MV-4-11 (cell line): ENCODE measurements at places on chromosomes 2 and 18.

DNA sequence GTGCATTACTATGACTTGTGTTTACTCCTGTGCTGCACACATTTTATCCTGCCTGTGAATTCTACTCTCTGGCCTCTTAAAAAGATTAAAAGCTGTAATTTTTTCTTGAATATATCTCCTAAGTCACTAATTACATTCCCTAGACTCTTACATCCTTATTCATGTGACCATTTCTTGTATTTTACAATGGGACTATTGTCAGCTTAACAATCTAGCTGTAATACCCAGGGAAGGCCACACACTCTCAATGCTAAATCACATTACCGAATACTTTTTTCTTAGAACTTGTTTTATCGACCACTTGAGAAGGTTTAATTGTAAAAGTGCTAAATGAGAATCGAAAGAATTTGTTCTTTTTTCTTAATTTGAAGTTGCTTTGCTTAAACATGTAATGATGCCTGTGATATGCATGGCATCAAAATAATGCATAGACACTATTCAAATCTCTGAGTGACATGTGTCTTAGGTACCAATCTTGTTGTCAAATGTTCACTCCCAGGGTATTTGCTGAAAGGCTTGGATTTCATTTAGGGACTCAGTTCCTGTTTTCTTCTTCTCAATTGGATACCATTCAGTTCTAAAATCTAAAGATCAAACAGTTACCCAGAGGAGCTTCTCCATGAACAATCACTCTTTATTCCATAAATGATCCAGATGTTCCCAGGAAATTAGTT lies 498.5 kb downstream of the DPP10 start:
- no peak for DNase-seq

DNA sequence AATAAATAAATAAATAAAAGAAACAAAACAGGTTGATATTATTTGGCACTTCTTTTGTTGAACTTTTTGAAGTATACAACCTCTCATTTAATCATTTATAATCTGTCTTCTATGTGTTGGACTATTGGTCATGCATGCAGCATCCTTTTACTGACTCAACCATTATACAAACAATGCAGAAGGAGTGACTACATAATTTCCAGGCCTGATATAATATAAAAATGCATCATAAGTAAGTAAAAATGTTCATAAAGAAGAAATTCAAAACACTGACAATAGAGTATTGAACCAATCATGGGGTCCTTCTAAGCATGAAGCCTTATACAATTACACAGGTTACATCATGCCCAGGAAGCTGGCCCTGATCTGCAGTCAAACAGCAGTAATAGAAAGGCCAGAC lies 141.5 kb upstream of the FN1 start:
- no peak for DNase-seq

- DNase-seq: no peak
Observed at GRCh38 chr2:146477383-146477782, 1367.4 kb upstream of the ACVR2A start.

- no peak for DNase-seq
Observed at GRCh38 chr2:18927525-18928232, 338.3 kb upstream of the NT5C1B start.

GRCh38 chr2:115219296-115219695 lies 776.9 kb downstream of the DPP10 start:
- DNase-seq: no peak

- DNase-seq: no peak
Observed at GRCh38 chr18:9960258-9960904, 46.6 kb downstream of the VAPA start.

- DNase-seq: no peak
Observed at GRCh38 chr2:48566592-48567310, 36.8 kb downstream of the STON1 start.

- DNase-seq: no peak
Observed at GRCh38 chr2:11865378-11865777, 118.9 kb downstream of the LPIN1 start.

GRCh38 chr2:127065299-127065939 lies 41.5 kb downstream of the BIN1 start:
- peak; percentile 69 for DNase-seq

- DNase-seq: no peak
Observed at GRCh38 chr2:215779912-215780311, 233.4 kb downstream of the MREG start.

GRCh38 chr2:15563227-15564100 lies 2.3 kb upstream of the NBAS start:
- DNase-seq: no peak

DNA sequence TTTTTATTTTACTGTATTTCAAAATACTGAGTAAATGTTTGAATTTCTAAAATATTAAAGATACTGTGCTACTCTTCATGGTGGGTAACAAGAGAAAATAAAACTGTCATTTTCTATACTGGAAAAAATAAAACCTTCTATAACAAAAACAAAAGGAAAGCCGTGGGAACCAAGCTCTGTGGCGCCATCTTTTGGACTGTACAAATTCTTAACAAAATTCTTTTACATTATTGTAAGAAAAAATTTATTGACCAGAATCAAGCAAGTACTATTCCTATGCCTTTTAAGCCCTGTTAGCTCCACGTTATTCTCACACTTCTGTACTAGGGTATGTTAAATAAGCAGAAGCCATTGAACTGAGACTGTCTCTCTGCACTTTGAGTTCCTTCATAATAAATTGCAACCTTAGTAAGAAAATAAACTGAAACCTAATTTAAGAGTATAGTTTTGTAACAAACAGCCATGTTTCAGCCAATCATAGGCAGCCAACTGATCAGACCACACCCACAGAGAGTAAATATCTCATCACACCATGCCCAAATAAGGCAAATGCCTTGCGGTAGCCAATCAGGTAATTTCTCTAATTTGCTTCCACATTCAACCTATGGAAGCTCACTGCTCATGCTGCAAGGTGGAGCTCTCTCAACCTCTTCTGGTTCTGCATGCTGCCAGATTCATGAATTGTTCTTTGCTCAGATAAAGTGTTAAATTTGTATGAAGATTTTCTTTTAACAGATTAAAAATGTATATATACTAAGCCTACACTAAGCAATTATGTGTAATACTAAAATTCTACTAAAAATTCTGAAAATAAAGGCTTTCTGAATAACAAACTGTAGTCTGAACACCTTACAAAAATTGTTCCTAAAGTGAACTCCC lies 42.2 kb downstream of the HIBCH start:
- peak; percentile 22 for DNase-seq

DNA sequence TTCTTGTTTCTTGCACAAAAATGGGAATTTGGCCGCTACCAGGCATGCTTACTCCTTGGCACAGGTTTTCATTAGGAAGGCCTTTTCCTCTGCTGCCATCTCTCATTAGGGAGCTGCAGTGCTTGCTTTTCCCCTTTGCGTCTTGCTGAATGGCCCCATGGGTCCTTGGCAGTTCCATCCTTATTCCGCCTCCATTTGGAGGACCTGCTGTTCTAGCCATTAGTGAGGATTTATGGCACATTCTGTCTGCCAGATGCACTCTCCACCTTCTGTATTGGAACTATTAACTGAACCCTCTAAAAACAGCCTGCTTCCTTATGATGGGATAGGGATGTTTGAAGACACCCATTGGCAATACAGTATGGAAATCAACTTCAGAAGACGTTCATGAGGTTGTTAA lies 103.5 kb upstream of the NOSTRIN start:
- no peak for DNase-seq

- DNase-seq: no peak
Observed at GRCh38 chr18:59038295-59039039, 101.2 kb upstream of the SEC11C start.

- no peak for DNase-seq
Observed at GRCh38 chr2:217553679-217554078, 449.1 kb downstream of the TNS1 start.

- peak; percentile 51 for DNase-seq
Observed at GRCh38 chr2:42639340-42640077, 71.1 kb downstream of the MTA3 start.

- DNase-seq: peak; percentile 94
Observed at GRCh38 chr2:165897726-165898125, 55.9 kb downstream of the TTC21B start.

DNA sequence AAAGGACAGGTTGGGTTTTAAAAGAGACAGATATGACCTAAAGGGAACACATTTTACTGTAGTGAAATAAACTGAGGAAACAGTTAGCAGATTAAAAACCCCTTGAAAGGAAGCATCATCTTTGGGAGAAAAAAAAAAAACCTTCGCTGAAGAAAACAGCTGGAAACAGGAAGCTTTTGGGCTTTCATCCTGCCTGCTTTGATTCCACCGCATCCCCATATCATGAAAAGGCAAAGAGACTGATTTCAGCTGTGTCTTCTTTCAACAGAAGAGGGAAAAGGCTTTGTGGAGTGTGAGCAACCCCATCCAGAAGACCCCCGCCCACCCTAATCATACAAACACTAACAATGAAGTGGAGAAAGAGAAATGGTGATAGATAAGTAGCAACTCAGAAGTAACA lies 86.4 kb downstream of the TCF4 start:
- DNase-seq: no peak

DNA sequence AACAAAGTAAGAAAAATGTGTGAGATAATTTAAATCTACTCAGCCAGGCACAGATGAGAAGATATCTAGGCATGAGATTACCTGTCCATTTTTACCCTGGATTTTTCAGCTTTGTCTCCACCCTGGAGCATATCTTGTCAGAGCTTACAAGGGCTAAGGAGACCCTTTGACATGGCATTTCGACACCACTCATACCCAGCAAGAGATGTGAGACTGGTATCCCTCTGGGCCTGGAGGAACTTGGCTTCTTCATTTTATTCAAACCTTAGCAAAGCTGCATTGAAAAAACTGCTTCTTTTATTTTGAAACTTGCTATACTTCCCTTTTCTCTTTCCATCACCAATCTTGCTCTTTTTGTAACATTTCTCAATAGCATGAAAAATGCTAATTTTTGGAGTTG lies 194.9 kb upstream of the HNMT start:
- peak; percentile 94 for DNase-seq

GRCh38 chr2:129748653-129749052 lies 230.8 kb upstream of the RAB6C start:
- peak; percentile 15 for DNase-seq

DNA sequence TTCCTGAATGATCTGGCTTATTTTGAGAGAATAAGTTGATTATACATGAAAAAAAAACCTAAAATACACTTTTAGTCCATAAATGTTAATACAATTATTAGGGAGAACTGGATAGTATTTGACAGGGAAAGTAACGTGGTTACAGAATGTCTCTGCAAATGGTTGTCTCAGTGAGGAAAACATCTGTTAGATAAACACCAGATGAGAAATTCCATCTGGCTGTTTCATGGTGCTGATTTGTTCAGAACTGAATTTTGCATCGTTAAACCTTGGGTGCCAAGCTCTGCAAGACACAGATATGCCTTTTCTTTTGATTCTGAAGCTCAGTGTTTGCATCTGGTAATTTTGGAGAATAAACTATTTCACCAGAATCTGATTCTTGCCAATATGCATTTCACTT lies 90.4 kb downstream of the SCN3A start:
- no peak for DNase-seq

- DNase-seq: no peak
Observed at GRCh38 chr2:136178941-136179601, 61.1 kb upstream of the CXCR4 start.

- DNase-seq: peak; percentile 48
Observed at GRCh38 chr2:168992591-168993349, 38.4 kb downstream of the ABCB11 start.

DNA sequence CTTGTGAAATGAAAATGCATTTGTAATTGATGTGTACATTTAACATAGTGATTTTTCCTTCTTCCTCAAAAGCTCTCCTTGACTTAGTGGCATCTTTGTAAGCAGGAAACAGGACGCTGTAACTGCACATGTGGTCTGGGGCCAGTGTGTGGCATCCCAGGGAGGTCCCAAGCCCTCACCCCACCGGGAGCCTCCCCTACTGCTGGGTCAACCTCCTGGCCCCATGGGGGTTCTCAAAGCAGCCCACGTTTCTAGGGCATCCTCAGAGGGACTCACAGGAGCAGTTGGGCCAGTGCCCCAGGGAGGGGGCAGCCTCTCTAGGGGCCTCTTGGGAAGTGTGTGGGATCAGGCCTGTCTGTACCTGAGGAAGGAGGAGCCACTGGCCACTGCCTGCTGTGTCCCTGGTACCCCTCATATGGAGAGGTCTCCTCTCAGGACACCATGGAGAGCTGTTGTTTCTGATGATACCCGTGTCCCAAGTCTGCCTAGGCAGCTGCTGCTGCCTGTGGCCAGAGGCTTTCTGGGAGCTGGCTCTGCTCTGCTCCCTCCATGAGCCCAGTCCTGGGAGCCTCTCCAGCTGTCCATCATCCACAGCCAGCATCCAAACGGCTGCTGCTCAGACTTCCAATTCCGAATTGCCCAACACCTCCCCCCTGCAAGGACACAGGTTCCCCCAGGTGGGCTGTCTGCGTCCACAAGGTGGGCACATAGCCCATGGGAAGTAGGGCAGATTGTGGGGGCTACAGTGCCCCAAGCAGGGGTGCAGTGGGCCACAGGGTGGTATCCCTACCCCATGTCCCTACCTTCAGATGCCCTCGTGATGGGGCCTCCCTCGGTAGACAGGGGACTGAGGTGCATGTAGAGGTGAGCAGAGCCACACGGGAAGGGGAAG lies 13.4 kb downstream of the ARHGEF4 start:
- no peak for DNase-seq

GRCh38 chr18:31195063-31195462 lies 32.4 kb upstream of the DSC1 start:
- DNase-seq: no peak

GRCh38 chr2:60317034-60317386 lies 236.4 kb downstream of the BCL11A start:
- DNase-seq: no peak

DNA sequence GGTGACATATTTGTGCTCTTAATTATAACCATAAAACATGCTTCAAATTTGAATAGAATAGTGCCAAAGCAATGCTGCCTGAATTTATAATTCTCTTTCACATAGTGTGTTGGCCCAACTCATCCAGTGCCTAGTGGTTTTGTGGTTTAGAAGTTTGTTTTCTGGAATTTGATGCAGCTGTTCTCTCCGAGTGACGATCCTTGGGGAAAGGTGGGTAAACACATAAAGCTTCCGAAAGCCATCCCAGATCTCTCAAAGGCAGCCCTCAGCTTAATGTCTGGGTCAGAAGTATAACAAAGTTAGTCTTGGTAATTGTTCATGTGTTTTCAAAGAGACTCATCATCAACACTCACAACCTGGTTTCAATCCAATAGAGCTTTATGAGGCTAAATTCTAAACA lies 235.6 kb upstream of the CDH2 start:
- DNase-seq: no peak

DNA sequence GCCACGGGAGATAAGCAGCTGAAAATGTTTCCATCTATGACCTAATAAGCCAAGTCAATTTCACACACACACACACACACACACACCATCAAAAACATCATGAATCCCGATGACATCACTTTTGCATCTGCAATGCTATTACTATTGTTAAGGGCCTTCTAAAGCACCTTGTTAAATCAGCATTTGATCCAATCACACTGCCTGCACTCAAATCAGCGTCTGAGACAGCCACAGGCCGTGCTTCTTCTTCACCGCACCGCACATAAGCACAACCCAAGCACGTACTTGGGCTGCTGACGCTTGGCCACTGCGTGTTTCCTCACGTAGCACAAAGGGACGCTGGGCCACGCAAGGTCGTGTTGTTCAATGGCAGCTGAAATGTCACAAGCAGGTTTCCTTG lies 15.8 kb upstream of the MTCL1 start:
- no peak for DNase-seq
